GM13977 (cell line): ENCODE measurements at places on chromosomes 6 and 20.

- peak; percentile 83 for DNase-seq
Measured at GRCh38 chr6:127515794-127516661, 3.1 kb downstream of the MTCL3 start.

DNA sequence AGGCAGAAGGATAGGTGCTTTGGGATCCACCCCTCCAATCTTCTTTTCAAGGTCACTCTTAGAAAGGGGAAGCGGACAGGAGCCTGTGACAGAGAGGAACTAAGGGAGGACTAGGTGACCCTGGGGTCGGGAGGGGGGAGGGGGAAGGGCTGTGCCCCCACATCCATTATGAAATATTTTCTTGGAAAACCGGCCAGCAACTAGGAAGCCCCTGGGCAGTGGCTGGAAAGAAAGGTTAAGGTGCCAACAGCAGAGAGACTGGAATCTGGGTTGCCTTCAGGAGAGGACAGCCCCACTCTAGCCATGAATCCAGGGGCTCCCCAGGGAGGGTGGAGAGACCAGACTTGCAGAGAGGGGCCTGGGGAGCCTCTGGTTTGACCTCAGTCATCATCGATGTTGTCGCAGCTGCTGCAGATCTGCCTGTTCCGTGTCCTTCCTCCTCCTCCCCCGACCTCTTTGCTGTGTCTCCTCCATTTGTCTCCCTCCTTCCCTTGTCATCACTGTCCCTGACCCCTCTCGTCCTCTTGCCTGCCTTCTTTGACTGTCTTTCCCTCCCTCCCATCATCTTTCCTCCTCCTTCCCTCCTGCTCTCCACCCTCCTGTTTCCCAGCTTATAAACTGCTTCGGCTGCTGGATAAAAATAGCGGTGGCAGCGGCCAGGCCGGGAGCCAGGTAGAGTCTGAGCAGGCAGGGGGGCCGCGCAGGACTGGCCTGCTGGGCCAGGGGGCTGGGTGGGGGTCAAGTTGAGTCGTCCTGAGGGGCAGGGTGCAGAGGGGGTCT, 3.2 kb downstream of the SLC29A1 start:
- peak; percentile 9 for DNase-seq

GRCh38 chr6:74798302-74798701, 407.6 kb downstream of the COL12A1 start:
- no peak for DNase-seq

GRCh38 chr6:37221585-37222124, 35.9 kb upstream of the TBC1D22B start:
- no peak for DNase-seq

GRCh38 chr6:7311176-7311575, 1.8 kb downstream of the SSR1 start:
- no peak for DNase-seq

GRCh38 chr6:56510984-56511531, 131.6 kb downstream of the DST start:
- no peak for DNase-seq

GRCh38 chr20:44552950-44553908, 29.1 kb upstream of the PKIG start:
- DNase-seq, result no peak

DNA sequence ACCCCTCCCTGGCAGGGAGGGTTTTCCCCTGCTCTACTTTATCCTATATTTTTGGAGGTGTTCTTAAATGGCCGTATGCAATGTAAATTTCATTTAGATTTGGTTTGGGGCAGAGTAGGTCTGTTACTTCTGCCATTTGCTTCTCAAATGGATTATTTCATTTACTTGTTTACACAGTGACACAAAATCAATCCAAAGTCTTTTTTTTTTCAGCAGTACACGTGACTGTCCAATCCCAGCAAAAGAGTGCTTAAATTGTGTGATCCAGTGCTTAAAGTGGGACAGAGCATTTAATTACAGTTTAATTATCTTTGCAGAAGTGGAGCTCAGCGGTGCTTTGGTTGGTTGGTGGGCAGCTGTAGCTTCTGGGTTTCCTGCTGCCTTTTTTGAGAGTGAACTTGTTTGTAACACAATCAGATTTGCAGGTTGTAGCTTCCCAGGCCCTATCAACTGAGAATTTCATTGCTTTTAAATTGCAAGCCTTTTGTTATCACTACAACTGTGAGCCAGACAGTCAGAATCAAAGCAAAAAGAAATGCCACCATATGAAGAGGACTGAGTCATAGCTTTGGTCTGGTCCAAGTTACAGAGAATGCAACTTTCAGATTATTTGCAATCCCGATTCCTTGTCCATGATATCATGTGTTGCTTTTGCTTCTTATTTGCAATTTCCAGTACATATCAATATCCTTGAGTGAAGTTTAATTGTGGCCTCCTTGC, 216.9 kb downstream of the DOK5 start:
- no peak for DNase-seq

DNA sequence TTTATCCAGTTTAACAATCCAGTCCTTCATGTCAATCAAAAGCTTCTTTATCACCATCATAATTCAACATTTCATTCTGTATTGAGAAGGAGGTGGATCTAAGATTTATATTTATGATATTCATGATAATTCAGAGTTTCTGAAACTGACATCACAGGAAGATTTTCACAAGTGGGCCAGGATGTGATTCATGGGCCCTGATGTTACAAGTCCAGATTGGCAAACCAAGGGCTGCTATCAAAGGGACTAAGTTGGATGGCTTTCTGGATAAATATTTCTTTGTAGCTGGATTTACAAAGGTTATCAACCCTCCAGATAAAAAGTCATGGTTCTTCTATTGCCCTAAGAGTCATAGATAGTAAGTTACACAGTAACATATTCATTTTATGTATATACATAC, 866.5 kb downstream of the KIF16B start:
- no peak for DNase-seq

- no peak for DNase-seq
Measured at GRCh38 chr6:45591306-45591705, 213.6 kb upstream of the SUPT3H start.

DNA sequence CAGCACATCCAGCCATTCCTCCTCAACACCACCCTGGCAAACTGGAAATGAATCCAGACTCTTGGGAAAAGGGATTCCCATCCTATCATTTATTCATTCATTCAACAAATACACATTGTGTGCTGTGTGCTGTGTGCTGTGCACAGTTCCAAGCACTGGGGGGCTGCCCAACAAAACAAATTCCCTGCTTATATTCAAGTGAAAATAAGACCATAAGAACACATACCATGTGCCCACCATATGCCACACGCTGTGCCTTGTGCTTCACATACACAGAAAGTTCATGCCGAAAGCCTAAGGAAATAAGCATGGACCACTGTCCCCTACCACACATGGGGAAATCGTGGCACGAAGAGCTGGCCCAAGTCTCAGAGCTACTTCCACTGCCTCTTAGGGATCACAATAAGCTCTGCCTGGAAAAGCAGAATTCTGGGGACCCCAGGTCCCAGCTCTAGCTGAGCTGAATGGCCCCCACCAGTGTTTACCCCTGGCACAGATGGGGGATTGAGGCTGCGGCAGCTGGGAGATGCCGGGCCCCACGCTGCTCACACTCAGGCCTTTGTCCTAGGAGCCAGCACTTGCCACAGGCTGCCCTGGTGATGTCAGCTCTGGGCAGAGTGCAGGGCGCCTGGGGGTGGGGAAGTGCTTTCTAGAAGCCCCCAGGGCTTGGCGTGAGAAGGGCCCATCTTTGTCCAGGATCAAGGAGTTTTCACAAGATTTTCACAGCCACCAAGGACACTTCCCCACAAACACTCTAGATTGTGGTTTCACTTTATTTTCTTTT, 99.6 kb downstream of the PREX1 start:
- DNase-seq, result no peak

DNA sequence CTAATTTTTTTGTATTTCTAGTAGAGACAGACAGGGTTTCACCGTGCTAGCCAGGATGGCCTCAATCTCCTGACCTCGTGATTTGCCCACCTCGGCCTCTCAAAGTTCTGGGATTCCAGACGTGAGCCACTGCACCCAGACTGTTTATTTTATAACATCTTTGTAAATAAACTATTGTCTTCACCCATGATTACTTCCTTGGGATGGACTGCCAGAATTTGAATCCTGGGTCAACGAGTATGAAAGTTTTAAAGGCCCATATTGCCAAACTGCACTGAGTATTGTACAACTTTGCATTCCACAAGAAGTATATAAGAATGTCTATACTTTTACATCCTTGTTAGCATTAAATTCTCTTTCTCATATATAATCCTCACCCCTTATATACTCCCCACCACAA, 38.6 kb downstream of the ZHX3 start:
- DNase-seq, result no peak

DNA sequence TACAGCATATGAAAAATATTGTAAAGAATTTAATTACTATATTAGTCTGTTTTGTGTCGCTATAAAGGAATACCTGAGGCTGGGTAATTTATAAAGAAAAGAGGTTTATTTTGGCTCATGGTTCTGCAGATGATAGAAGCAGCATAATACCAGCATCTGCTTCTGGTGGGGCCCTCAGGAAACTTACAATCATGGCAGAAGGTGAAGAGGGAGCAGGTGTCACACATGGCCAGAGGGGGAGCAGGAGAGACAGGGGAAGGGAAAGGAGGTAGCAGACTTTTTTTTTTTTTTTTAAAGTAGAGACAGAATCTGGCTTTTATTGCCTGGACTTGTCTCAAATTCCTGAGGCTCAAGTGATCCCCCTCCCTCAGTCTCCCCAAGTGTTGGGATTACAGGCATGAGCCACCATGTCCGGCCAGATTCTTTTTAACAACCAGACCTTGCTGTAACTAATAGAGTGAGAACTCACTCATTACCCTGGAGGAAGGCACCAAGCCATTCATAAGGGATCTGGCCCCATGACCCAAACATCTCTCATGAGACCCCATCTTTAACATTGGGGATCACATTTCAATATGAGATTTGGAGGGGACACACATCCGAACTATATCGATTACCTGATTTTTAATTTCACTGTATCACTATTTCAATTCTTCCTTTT, 64.6 kb downstream of the MAN1A1 start:
- no peak for DNase-seq

DNA sequence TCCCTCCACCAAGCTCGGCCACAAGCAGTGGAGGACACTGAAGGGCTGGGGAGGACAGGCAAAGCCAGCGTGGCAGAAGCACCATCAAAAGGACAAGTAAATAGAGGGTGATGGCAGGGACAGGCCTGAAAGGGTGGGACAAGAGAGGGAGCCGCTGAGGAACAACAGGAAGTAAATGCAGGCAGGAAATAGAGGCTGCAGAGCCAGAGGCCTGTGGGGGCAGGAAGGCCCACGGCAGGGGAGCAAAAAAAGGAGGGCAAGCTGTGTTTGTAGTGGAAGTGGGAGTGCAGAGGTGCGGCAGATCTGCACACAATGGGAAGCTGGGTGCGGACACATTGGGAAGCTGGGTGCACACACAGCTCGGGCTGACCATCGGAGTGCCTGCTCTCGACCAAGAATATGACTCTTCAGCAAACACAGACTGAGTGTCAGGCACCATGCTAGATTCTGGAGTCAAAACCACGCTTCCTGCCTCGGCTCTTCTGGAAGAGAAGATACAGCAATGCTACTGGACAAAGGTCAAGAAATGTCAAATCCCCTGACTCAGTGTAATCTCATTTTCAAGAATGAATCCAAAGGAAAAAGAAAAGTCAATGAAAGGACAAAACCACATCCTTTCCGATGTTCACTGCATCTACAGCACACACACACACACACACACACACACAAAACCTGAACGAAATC, 40.4 kb upstream of the RAB22A start:
- DNase-seq, result no peak

- no peak for DNase-seq
Measured at GRCh38 chr6:111844921-111845320, 28.3 kb downstream of the FYN start.

GRCh38 chr6:160462551-160463109, 114.5 kb downstream of the SLC22A3 start:
- DNase-seq, result peak; percentile 40

DNA sequence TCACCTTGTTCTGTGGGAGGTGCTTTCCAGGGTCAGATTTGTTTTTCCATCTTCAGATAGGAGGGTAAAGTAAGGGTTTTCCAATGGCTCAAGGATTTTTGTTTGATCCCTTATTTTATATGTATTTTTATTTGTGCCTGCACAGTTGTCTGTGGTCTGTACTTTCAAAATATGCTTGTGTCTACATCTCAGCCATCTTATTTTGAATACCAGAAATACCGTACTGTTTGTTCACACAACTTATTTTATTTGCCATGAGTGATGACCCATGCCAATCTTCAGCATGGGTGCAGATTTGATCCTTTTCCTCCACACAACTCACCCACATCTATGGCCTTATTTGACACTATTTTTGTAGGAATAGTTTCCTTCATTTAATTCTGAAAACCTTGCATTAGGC, 72.2 kb upstream of the PTCHD4 start:
- DNase-seq, result no peak

DNA sequence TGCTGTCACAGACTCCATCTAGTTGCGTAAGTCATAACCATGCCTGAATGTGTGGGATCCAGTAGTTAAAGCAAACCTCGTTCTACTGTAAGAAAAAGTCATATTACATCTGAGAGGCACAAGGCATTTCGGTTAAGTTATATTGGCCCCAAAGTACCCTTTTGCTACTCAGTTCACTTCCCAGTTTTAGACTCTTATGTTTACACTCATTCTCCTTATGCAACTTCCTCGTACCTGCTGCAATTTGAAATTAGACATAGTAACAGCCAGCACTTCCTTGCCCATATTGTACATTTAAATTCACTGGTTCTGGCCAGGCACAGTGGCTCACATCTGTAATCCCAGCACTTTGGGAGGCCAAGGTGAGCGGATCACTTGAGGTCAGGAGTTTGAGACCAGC, 37.0 kb downstream of the PEX7 start:
- no peak for DNase-seq

DNA sequence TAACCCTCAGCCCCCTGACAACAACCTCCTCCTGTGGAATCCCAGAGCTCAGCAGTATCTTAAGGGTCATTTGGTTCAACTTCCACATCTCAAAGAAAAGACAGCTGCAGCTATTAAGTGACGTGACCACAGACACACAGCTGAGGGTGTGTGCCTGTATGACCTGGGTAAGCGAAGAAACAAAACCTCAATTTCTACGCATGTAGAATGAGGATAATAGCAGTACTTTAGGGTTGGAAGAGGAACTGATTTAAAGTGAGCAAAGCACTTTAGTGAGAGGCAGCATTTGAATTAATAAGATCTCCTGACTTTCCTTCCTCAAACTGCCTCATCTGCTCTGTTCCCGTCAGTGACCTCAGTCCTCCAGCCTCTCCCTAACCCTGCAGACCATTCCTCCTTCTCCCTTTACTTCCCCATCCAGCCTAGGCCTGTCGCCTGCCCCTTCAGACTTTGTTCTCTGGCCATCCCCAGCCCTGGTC, 6.8 kb upstream of the ARMC2 start:
- no peak for DNase-seq

GRCh38 chr20:2296524-2297356, 939 bp downstream of the TGM3 start:
- DNase-seq, result no peak
